ENCODE measurements at places on chromosomes 6 and 20.
A peak's percentile ranks its signal among the peaks of the same experiment; 100 is the strongest.

- no peak for DNase-seq
Measured at GRCh38 chr20:23186808-23187207, 100.7 kb upstream of the CD93 start.

- DNase-seq: no peak
Measured at GRCh38 chr6:113121571-113121970, 735.6 kb upstream of the MARCKS start.

GRCh38 chr6:109165392-109165974 is 70.2 kb downstream of the CEP57L1 start:
- peak; percentile 14 for DNase-seq

DNA sequence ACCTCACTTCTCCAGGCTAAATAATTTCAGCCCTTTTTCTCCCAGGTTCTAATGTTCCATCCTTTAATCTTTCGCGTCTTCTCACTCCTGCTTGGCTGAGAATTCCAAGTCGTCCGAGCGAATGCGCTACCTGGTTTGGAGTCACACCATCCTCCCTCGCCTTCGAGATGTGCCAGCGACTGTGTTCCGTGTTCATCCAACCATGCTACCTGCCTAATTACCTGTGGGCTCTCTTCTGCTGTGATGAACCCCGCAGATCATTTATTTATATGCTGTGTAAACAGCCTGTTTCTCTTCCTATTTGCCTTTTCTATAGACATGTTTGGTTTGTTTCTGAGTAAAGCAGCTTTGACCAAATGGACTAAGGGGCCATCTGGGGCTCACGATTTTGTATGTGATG is 83.5 kb upstream of the TMEM181 start:
- no peak for DNase-seq

DNA sequence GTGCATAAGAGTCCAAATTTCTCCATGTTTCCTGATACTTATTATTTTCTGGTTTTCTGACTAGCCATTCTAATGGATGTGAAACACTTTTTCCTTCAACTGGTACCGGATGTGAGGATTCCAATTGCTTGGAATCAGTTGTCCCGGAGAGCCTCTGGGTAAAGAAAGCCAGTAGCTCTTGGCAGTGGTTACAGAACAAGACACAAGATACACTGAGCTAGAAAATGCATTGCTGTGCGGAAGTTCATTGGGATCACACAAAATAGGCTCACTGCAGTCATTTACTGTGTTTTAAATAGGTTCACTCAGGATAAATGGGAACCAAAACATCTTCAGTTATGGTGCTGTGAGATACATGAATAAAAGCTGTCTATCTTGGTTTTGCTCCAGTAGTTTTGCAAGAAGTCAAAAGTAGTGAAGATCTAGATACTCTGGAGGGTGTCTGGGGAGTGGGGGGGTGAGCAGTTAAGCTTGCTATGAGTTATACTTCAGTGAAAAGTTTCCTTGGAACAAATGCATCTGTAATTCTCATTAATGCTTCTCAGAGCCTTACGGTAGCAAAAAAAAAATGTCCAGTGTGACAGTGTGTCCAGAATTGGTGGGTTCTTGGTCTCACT is 54.4 kb upstream of the RNF182 start:
- DNase-seq: no peak

DNA sequence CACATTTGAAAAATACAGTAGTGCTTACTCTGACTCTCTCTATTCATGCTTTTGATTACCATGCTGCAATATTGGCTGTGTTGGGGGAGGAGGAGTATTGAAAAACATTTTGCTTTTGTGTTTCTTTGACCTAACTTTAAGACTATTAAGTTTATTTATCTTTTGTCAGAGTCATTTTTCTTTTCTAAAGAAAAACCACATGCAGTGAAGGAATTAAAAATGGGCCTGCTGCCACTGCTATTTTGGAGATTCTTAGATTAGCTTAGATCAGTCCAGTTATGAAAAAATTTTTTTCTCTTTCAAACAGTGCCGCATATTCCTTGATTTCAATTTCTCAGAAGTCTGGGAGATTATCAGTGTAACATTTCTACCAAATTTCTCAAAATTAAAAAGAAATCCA is 36.1 kb downstream of the BCKDHB start:
- no peak for DNase-seq

DNA sequence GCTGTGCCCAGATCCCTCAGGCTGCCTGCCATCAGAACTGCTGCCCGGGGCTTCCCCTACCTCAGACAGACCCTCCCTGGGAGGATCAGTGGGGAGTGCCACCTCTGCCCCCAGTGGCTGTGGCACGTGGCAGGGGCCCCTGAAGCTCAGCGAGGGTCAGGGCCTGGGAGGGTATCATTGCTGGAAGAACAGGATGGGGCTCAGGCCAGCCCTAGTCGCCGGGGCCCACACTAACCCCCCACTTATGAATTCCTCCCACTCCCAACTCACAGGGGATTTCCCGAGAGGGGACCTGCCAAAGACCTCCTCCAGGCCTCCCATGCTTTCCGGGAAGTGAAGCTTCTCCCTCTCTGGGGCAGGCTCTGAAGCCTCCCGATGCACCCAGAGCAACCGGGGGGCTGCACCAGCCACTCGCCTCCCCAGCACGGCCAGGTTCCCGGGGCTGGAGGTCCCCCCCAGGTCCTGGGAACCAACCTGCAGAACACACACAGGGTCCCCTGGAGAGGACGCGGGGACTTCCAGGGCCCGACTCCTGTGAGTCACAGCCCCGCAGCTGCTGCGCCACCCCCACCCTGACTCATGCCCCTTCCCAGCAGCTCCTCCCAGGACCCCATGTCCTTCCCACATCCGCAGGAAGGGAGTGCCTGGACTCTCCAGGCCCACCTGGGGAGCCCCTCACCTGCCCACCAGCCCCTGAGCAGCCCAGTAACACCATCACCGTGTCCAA is 2.5 kb downstream of the TNFRSF6B start:
- peak; percentile 34 for DNase-seq

GRCh38 chr6:162198925-162199324 is 528.6 kb downstream of the PRKN start:
- no peak for DNase-seq

- no peak for DNase-seq
Measured at GRCh38 chr6:31896856-31897611, 464 bp downstream of the EHMT2 start.

- no peak for DNase-seq
Measured at GRCh38 chr6:227074-227782, 65.1 kb upstream of the DUSP22 start.

DNA sequence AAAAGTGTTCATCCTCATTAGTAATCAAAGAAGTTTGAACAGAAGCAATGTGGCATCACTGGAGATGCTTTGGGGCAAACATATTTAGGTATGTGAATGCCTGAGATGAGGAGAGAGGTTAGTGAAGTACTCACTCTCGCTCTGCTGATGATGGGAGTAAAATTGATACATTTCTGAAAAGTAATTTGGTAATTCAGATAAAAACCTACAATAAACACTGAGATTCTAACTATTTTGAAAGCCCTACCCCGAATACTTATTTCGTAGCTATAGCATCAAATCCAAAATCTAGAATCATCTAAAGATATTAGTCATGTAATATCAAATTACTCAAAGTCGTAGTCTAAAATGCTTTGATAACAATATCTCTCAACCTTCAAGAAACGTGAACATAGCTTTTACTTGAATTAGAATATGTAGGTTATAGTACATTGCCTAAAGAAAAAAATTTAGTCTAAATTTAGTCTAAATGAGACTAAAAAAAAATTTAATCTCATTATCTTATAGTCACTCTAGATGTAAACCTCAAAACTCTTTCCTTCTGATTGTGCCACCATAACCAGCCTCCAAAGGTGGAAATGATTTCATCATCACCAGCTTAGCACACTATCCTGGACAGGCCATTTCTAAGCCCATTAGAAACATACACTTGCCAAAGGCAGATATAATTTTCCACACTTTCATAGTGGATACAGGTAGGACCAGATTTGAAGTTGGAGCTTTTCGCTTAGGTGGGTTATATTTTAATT is 232.5 kb upstream of the TAB2 start:
- DNase-seq: no peak

DNA sequence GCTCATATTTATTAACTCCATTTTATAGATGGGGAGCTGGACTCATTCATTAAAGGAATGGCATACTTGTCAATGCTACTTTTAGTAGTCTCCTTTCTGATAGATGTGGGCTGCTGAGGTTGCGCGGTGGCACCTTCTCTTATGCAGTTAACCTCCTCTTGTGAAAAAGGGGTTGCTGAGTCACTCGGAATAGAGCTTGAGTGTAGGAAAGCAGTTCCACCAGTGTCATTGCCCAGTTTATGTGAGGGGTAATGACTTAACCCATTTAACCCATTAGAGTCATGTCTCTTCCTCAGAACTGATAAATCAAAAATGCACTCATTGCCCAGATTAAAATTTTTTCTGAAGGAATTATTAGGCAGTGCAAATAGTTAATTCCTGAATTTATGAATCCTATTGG is 6.3 kb downstream of the MAPK14 start:
- DNase-seq: no peak

GRCh38 chr6:56827908-56828649 is 126.8 kb upstream of the BEND6 start:
- no peak for DNase-seq

DNA sequence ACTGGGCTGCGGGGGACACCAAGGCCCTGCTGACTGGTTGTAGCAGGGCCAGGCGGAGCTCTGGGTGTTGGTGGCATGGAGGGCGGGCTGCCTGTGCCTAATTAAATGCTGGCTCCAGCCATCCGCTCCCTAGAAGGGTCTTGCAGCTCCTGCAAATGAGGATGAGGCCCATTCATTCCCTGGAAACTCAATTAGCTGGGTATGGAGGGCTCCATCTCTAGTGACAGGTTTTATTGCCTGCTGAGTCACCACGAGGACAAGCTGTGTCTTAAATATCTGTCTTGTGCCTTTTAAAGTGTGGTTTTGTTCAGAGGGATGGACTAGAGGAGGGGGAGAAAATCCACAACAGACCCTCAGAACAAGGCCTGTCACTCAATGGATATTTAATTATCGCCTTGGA is 60.9 kb downstream of the SULF2 start:
- DNase-seq: no peak

GRCh38 chr6:163701762-163702161 is 287.2 kb downstream of the QKI start:
- DNase-seq: no peak

- DNase-seq: no peak
Measured at GRCh38 chr6:170024940-170025339, 265.9 kb downstream of the DLL1 start.

DNA sequence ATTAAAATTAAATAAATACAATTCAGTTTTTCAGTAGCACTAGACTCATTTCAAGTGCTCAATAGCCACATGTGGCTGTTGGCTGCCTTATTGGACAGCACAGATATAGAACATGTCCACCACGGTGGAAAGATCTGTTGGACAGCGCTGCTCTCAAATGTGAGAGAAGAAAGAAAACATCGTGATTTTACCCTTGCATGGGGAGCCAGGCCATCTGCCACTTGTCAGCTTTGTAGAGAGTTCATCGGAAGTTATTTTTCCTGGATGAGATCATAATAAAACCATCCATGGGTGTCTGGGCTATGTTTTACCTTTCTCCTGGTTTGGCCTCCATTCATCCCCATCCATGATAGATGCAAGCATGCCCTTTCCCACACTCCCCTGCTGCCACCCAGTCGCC is 5.8 kb upstream of the KIF3B start:
- no peak for DNase-seq

DNA sequence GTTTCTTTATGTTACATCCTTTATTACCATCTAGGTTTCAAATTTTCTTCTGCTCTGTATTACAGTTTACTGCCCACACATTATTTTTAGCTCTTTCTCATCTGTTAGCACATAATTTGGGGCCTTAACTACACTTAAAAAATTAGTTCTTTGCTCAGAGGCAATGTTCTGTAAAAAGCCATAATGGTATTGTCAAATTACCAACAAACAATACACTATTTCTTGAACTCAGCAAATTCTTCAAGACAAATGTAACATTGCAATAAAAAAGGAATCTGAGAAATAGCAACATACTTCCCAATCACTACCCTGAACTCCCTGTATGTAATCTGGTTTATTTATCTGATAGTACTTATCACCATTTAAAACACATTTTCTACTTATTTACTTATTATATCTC is 448.6 kb upstream of the OPRM1 start:
- no peak for DNase-seq

DNA sequence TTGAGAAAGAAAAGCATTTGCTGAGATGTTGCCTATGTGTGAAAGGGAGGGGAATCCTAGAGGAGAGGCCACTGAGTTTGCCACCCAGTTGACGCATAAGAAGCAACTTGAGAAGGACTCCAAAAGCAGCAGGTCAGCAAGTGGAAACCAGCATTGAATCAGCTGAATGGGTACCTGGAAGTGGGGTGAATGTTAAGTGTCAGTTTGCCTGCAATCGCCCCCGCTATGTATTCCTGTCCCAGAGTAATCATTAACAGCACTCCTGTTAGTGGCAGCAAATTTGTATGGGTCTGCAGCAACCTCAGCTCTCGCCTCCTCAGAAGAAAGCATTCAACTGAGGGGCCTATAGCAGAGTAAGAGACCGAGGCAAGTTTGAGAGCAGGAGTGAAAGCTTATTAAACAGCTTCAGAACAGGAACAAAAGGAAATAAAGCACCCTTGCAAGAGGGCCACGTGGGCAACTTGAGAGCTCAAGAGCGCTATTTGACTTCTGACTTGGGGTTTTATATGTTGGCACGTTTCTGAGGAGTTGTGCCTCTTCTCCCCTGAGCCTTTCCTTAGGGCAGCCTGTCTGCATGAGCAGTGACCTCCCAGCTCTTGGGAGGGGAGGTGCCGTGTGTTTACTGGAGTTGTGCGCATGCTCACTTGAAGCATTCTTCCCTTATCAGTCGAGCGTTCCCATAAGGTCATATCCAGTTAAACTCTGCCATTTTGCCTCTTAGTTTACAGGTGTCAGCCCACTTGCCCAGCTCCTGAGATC is 122.6 kb upstream of the PHACTR1 start:
- no peak for DNase-seq

- DNase-seq: peak; percentile 85
Measured at GRCh38 chr6:142416179-142416578, 114.4 kb downstream of the ADGRG6 start.

DNA sequence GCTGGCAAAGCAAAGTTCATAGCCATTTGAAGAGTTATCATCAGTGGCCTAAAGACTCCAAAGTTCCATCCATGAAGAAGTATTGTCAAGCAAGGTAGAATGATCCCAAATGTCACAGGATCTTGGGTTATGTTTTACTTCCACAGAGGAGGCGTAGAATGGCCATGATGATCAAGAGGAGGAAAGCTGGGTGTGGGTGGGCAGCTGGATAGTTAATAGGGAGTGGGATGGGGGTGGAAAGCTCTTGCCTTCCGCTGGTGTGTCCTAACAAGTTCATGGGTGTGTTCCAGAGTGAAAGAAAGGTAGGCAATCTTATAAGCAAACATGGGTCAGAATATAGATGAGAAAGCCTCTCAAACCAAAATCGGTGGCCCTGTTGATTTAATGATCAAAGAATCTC is 38.4 kb downstream of the PIGU start:
- DNase-seq: no peak

GRCh38 chr20:2798814-2799213 is 1.6 kb downstream of the CPXM1 start:
- no peak for DNase-seq

DNA sequence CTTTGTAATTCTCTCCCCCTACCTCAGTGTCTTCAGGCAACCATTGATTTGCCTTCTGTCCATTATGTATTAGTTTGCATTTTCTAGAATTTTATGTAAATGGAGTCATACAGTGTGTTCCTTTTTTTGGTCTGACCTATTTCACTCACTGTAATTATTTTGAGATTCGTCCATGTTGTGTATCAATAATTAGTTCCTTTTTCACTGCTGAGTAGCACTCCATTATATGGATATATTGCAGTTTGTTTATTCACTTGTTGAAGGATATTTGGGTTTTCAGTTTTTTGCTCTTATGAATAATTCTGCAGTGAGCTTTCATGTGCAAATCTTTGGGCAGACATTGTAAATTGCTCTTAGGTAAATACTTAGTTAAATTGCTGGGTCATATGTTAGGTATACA is 97.1 kb downstream of the CTNNBL1 start:
- no peak for DNase-seq

Data from retinal pigment epithelial cell (primary cell).